Fibroblast of mammary gland (primary cell): ENCODE measurements at places on chromosomes 13 and 19.

DNA sequence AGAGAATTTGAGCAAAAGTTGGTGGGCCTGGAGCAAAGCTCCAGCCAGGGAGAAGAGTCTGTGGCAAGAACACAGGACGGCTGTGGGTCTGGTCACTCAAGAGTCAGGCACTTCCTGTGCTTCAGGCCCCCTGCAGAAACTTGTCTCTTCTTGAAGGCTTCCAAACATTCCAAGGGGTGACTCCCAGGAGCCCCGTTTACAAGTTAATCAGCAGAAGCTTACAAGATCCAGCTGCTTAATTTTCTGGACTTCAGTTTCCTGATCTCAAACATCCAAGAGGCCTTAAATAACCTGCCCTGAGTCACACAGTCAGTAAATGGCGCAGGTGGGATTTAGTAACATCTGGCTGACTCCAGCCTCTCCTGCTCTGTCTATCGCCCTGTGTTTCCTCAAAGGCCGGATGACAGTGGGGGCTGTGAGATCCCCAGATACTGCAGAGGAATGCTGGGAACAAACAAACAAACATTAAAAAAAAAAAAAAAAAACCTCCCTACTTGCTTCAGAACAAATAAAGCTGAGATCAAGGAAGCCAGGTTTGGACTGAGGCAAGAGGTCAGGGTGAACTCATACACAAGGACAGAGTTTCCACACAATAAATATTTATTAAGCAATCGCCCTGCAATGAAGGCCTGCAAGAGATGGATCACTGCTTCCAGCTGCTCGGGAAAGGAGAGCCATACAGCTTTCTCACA, 175.4 kb upstream of the RFC3 start:
- peak; percentile 96 for DNase-seq

DNA sequence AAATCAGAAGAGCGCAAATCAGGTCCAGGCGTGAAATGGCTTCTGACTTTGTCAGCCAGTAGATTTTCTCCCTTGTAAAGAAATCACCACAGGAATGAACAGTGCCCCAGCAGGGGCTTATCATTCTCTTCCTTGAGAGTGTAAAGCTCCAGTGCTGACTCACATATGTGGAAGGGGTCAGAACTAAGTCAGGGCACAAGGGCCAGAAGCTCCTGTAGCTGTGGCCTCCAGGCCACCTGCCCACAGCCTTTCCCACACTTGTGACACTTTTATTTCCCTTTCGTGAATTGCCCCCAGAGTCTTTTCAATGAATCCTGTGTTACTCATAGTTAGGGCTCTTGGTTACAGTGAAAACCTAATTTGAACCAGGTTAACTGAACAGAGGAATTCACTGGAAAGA, 99.6 kb downstream of the SUCLA2 start:
- peak; percentile 27 for DNase-seq

GRCh38 chr19:13727798-13728197, 36.5 kb upstream of the MRI1 start:
- DNase-seq, result peak; percentile 83

GRCh38 chr13:85657942-85658341, 141.3 kb downstream of the SLITRK6 start:
- DNase-seq, result no peak

- no peak for DNase-seq
Observed at GRCh38 chr13:114122591-114123211, 9.7 kb downstream of the RASA3 start.

DNA sequence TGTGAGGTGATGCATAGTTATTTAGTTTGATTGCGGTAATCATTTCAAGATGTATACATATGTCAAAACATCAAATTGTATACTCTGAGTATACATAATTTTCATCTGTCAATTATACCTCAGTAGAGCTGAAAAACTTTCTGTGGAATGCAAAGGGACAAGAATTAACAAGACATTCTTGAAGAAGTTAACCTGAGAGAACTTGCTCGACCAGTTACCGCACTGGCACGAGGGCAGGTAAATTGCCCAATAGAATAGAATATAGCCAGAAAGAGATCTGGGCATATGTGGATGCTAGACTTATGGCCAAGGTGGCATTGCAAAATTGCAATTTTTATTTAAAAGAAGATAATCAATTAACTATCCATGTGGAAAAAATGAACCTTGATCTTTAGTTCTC, 42.3 kb upstream of the GJB6 start:
- DNase-seq, result no peak

DNA sequence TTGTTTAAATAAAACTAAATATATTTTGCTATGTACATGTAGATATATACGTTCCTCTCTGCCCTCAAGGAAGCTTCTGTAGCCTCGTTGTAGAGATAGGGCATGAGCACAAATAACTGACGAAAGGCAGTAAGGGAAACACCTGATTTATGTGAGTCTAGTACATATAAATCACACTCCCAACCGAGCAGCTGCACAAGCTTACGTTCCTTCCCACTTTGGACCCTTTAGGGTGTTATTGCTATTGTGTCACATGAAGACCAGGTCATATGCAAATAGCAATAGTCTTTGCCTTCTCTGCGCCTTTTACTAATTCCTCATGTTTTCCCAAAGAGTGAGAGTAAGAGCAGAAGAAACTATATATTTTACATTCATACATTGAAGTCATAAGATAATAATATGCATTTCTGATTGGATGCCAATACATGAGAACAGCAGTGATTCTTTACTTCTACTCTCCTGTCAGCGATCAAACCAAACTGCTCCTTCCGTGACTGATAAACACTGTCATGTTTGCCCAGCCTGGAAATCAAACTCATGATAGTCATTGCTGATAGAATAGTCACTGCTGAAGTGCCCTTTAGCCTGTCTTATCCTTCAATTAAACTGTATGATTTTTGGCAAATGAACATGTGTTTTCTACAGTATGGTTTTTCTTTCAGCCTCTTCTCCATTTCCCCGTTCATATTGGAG, 127.2 kb upstream of the MAB21L1 start:
- no peak for DNase-seq

GRCh38 chr13:71967990-71968389, 101.0 kb upstream of the DACH1 start:
- DNase-seq, result no peak

DNA sequence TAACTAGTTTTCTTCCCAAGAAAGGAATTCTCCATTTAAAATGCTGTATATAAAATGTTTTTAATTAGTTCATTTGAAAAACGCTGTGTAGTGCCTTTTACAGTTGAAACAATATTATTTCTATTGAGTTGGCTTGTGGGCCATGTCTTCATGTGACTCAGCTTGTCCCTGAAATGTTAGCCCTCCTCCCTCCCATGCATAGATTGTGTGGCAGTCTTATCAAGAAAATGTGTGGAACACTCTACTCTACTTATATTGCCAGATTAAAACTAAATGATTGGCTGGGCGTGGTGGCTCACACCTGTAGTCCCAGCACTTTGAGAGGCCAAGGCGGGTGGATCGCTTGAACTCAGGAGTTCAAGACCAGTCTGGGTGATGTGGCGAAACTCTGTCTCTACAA, 33.4 kb downstream of the TFDP1 start:
- no peak for DNase-seq
